ENCODE measurements at places on chromosomes 7 and 10.

GRCh38 chr10:35613597-35614226, 8.6 kb downstream of the GJD4 start:
- H3K27me3 ChIP-seq: peaks cover 50% of the 10 kb centered on the region
- no peak overlapping the region for H3K4me3 ChIP-seq
- H3K27ac ChIP-seq: no peak overlapping the region
- DNase-seq: peak; percentile 11

- peak overlapping the region; percentile 85 for H3K27ac ChIP-seq
- DNase-seq: no peak
- no peaks in the 10 kb centered on the region for H3K27me3 ChIP-seq
- H3K4me1 ChIP-seq: peaks cover 51% of the 10 kb centered on the region
These were observed 110.4 kb downstream of the AHR start for GRCh38 chr7:17408904-17409290.

DNA sequence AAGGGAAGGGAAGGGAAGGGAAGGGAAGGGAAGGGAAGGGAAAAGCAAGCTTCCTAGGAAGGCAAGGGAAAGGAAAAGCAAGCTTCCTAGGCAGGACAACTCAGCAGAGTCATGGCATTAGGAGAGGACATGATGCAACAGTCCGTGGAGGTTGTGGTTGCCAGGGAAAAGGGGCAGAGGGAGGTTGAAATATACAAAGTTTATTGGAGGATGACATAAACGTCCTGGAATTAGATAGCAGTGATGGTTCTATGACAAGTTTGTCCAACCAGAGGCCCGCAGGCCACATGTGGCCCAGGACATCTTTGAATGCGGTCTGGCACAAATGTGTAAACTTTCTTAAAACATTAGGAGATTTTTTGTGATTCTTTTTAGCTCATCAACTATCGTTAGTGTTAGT, 59.8 kb upstream of the OPN4 start:
- H3K4me3 ChIP-seq: no peak overlapping the region
- DNase-seq: peak; percentile 96
- peak overlapping the region; percentile 93 for H3K27ac ChIP-seq
- H3K27me3 ChIP-seq: peaks cover 14% of the 10 kb centered on the region
- H3K36me3 ChIP-seq: no peaks in the 10 kb centered on the region

GRCh38 chr7:127967281-127967680, 64.0 kb downstream of the LRRC4 start:
- DNase-seq: no peak
- no peak overlapping the region for H3K4me3 ChIP-seq
- no peaks in the 10 kb centered on the region for H3K27me3 ChIP-seq

DNA sequence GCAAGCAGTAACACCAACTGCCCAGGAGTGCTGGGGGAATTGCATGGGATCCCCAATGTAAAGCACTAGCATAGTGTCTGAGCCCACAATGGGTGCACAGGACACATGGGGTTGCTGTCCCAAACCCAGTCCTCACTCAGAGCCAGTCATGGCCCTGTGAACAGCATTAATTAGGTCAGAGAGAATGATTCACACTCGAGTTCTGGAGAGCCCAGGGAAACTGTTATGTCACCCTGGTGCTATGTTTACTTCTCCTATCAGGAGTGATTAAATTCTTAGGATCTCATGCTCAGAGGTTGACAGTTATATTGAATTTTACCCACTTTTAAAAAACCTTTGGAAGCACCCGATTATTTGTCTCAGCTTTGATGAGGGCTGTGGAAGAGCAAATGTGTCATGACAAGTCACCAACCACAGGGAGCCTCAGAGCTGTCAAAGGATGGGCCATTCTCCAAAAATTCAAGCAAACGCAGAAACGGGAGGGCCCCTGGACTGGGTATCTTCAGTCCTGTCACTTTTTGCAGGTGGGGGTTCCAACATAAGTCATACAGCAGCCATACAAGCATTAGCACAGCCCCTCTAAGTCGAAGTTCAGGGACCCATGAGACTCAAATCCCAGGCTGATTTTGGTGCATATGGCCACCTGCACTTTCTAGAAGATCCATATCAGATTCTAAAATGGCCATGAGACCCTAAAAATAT, 1.3 kb upstream of the RASSF4 start:
- H3K27me3 ChIP-seq: peaks cover 1% of the 10 kb centered on the region
- H3K4me3 ChIP-seq: peak overlapping the region; percentile 90
- H3K27ac ChIP-seq: peak overlapping the region; percentile 71
- H3K36me3 ChIP-seq: peaks cover 15% of the 10 kb centered on the region

GRCh38 chr10:28922861-28923260, 245.5 kb downstream of the BAMBI start:
- no peak overlapping the region for H3K27ac ChIP-seq
- H3K27me3 ChIP-seq: peaks cover 13% of the 10 kb centered on the region
- no peak overlapping the region for H3K4me3 ChIP-seq
- no peaks in the 10 kb centered on the region for H3K36me3 ChIP-seq

- H3K4me1 ChIP-seq: no peaks in the 10 kb centered on the region
- DNase-seq: no peak
- no peak overlapping the region for H3K4me3 ChIP-seq
- no peaks in the 10 kb centered on the region for H3K27me3 ChIP-seq
- peaks cover 5% of the 10 kb centered on the region for H3K36me3 ChIP-seq
- no peak overlapping the region for H3K27ac ChIP-seq
These were observed 523.3 kb downstream of the GLRX3 start for GRCh38 chr10:130659528-130659927.

Measured in HFFc6 (cell line).